Foreskin melanocyte (primary cell): ENCODE measurements at places on chromosomes 13 and 19.

- no peak for DNase-seq
These were observed 33.8 kb upstream of the GARRE1 start for GRCh38 chr19:34220472-34221063.

DNA sequence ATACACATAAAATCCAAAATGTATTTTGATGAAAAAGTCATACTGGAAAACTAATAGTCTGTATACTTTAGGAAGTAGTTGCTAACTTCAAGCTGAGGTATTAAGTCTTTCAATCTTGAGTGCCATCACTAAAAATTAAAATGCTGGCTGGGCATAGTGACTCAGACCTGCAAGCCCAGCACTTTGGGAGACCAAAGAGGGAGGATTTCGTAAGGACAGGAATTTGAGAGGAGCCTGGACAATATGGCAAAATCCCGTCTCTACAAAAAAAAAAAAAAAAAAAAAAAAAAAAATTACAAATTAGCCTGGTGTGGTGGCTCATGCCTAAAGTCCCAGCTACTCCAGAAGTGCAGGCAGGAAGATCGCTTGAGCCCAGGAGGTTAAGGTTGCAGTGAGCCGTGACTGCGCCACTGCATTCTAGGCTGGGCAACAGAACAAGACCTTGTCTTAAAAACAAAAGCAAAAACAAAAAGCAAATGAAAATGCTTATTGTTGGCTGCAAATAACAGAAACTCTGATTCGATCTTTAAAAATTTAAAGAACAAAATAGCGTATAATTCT lies 1994.2 kb upstream of the PCDH20 start:
- DNase-seq, result no peak

DNA sequence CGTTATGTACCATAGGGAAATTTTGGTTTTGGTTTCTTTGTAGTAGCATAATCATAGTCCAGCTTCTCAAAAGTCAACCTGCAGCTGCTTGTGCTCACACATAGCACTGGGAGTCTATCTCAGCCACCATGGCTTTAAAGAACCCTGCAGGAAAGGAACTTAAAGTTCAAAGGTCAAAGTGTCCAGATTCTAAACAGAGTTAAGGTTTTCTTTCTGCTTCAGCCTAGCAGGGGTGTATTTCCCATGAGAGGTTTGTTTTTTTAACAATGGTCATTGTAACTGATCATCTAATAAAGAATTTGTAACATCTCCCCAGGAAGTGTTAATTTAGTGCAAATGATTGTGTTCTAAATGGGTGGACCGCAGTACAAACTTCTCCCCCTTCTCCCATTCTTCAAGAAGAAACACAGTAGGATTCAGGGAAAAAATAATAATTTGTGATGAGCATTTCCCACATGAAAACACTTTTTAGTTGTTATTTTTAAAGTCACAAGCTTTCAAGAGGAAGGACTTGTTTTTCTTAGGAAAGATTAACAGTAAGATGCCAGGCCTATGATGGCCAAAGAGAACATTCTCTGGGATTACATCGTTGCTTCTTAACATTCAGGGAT lies 168.0 kb downstream of the EFNB2 start:
- no peak for DNase-seq

- DNase-seq, result peak; percentile 5
These were observed at the start of gene MTUS2 for GRCh38 chr13:28820099-28821051. Gene MTUS2 (plus strand): TSS chr13:28820339.

DNA sequence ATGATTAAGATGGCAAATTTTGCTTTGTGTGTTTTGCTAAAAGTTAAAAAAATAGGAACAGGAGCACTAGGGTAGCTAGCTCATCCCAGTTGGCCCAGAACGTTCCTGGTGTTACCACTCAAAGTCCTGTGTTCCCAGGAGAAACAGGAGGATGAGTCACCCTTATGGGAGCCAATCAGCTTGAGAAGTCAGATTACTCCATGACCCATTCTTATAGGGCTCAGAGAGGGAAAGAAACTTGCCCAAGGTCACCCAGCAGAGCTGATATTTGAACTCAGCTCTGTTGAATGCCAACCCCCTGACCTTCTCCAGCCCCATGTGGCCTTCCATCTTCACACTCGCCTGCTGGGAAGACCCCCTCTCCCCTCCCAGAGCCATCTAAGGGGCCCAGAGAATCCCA lies 13.0 kb downstream of the NMRK2 start:
- DNase-seq, result no peak

DNA sequence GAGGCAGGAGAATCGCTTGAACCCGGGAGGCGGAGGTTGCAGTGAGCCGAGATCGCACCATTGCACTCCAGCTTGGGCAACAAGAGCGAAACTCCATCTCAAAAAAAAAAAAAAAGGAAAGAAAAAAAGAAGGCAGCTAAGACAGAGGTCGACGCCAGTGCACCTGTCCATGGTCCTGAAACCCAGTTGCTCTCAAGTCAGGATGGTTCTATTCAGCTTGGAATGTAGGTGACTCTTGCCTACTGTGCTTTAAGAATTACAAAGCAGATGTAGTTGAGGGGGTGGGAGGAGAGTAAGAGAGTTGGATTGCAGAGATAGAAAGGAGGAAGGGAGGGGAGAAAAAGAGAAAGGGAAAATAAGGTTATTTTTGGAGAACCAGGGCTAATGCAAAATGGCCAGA lies 18.7 kb downstream of the CACNG7 start:
- no peak for DNase-seq

DNA sequence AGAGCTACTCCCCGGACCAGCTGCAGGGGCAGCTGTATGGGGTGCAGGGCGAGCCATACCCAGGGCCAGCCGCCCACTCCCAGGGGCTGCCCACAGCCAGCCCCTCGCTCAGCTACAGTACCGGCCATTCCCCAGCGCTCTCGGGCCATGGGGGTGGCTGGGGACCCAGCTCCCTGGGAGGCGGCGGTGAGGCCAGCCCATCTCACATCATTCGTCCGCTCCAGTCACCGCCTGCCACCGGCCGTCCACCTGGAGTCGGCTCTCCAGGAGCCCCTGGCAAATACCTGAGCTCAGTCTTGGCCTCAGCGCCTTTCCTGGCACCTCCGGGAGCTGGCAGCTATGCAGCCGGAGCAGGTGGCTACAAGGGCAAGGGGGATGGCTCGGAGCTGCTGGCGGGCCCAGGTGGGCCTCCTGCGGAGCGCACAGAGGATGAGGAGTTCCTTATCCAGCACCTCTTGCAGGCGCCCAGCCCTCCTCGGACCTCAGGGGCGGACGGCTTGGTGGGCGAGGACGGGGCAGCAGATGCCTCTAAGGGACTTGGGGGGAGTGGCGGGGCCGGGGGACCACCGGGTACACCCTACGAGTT lies 4.9 kb downstream of the PRR12 start:
- DNase-seq, result no peak

DNA sequence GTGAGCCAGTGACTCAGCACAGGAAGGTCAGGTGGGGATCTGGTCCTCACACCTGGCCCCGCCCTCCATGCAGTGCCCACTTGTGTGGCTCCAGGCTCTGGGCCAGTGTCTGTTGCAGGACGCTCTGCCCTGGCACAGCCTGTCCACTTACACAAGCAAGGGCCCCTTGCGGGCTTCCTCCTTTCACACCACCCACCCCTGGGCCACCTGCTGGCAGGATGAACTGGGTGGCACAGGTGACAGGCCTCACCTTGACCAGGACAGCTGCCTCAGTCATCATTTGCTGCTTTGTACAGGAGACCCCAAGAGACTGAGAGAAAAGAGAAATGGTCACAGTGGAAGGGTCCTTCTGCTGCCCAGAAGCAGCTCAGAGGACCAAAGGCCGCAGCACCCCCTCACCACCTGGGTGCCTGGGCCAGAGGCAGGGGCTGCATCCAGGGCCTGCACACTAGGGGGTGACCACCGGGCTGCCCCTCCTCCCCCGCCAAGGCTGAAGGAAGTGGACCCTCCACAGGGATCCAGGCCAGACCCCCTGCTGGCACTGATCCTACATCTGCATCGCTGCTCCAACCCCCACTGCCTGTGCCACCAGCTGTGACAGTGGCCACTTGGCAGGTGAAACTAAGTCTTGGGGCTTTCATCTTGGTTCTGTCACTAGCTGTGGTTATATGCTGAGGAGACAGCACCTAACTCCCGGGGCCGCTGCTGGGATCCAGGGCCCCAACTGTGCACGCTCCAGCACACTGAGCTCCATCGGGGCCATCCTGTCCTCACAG lies 110.3 kb downstream of the TUBA3C start:
- DNase-seq, result no peak

- no peak for DNase-seq
These were observed 45.9 kb downstream of the SPTBN4 start for GRCh38 chr19:40512473-40513344.

GRCh38 chr13:42011601-42012350 lies 36.7 kb upstream of the DGKH start:
- DNase-seq, result no peak

DNA sequence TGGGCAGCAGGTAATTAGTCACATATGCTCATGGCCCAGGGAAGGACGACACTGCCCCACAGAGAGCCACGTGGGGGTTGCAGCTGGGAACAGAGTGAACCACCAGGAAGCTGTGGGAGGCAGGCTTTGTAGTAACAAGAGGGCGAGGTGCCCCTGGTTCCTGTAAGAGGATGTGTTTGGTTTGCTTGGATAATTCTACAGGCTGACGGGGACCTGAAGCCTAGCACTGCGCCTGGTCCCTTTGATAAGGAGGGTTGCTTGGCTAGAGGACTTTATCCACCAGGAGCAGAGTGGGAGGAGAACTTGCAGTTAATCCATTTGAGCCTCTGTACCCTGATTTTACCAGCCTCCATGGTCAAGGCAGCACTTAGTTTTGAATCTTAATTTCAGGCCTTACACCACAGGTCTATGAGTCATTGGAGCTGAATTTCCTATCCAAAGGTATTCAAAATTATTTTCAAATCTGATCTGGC lies 67.4 kb upstream of the CLDN10 start:
- DNase-seq, result no peak

DNA sequence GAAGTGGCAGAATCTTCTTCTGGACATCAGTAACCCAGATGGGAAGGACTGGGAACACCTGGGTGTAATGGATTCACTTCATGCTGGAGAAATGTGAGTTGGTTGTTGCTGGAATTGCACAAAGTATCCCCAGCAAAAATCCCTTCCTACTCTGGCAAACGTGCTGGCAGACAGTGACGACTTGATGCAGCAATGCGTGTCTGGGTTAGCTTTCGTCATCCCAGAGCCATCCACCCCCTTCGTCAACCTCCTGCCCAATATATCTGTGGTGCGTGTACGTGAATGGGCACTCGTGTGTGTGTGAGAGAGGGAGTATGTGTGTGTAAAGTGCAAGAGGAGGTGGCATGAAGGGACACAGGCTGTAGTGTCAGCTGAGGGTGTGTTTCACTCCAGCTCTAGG lies 70.9 kb downstream of the TM9SF2 start:
- no peak for DNase-seq

GRCh38 chr19:16917401-16917800 lies 28.6 kb downstream of the F2RL3 start:
- no peak for DNase-seq

DNA sequence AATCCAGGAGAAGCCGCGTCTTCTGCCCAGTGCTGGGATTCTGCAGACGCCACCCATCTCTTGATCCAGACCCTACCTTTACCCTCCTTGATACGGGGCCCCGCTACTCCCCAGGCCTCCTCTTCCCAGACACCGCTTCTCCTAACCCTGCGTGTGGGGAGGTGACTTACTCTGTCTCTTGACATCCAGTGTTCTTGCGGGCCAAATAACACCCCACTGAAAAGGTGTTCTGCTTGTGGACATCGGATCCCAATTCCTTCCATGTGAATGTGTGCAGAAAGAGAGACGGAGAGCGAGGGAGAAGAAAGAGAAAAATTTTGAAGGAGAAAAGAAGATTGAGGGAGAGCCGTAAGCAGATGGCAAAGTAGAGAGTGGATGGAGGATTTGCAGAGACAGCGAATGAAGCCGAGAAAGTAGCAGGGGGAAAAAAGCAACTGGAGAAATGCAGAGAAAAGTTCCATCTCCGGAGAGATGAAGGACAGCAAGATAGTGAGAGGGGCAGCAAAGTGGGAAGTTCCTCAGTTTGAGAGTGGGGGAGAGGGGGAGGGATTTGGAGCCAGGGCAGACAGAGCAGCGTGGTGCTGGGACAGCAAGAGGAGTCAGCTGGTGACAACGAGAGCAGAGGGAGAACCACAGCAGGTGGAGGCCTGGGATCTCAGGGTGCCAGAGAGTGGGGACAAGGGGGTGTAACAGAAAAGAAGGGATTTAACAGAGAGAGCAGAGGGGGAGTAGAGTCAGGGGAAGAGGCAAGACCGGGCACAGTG lies 814 bp downstream of the ZNF480 start:
- DNase-seq, result no peak
